ENCODE measurements at places on chromosomes 5 and 9.

GRCh38 chr9:119357336-119358096, 11.7 kb downstream of the BRINP1 start:
- no peak for DNase-seq

- no peak for DNase-seq
Measured at GRCh38 chr5:145855763-145856267, 17.0 kb downstream of the GRXCR2 start.

DNA sequence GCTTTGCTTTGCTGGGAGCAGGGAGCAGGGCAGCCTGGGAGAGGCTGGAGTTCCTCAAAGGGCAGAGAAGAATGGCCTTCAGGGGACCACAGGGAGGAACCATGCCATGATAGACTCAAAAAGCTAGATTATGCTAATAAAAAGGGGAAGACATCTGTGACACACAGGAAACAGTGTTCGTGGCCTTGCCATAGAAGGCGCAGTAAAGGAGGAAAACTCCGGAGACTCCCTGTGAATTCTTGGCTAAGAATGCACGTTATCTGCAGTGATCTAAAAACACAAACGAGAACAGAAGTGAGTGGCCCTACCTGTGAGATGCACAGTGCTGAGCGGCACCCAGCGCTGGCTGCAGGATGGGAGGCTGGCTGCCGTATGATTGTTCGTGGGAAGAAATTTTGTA, 15.9 kb upstream of the LTC4S start:
- no peak for DNase-seq

DNA sequence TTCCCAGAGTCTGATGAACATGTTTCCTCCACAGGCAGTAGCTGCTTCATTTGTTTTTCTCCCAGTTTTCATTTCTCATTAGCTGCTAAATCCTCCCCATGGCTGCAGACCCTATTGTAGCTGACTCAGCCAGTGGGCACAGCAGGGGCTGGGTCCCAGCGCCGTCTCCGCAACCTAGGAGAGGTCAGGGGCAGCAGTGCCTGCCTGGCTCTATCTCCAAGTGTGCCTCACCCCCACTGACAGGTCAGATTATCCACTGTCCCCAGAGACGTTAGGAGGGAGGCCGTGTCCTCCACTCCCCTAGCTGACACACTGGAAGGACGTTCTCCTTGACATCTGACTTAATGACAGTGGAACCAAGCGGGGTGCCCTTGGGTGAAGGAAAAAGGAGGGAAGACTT, 31.1 kb downstream of the KCNIP1 start:
- no peak for DNase-seq

DNA sequence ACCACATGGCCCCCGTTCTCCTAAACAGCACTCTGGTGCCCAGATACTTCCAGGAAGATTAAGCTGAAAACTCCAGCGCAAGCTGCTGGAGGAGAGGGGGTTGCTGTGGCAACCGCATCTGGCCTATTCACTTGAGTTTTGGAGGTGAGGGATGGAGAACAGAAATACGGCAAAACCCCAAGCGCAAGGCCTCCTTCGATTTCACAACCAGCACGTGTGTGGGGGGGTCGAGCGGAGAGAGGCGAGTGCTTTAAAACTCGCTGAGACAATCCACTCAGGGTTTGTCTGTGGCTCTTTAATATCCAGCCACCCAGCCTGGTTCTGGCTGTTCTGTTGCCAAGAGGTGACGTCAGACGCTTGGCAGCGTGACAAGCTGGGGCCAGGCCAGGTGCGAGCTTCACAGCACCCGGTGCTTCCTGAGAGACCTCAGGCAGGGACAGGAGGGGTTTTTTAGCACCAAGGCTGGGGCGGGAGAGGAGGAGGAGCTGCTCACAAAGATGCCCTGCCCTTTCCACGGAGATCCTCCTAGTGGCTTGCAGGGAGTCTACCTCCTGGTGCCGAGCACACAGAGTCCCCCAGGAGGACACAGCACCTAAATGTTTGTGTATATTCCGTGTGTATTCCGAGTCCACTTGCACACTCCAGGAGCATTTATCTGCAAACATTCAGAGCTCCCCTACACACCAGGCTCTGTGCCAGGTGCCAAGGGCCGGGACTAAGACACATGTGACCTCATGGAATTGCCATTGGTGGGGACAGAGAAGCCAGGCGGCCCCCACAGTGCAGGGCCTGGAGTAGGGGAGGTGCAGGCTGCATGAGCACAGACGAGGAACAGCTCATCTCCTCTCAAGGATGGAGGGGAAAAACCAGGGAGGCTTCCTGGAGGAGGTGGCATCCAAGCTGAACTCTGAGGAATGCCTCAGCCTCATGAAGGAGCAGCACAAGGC, 194.6 kb downstream of the OLFM1 start:
- no peak for DNase-seq

GRCh38 chr5:163565931-163566608, 60.7 kb downstream of the MAT2B start:
- no peak for DNase-seq

- no peak for DNase-seq
Measured at GRCh38 chr9:121222524-121223171, 21.0 kb upstream of the RAB14 start.

DNA sequence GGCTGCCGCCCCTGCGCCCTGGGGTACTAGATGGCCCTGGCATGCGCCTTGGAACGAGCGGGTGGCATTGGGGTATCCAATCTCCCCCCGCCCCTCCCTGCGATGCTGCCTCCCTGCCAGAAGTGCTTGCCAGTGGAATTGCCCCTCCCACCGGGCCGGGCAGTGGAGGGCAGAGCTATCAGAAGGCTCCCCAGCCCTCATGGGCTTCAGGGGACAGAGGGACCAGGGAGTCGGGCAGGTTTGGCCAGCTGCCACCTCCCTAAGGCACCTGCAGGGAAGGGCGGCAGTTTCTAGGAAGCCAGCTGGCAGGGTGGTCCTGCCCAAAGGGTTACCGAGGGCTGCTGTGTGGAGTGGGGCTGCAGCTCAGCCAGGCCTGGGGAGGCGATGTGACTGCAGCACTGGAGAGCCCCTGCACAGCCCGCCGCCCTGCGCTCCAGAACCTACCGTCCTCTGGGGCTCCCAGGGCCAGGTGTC, 52.8 kb upstream of the EGFL7 start:
- DNase-seq, result no peak

- DNase-seq, result no peak
Measured at GRCh38 chr9:124869466-124869985, 7.6 kb downstream of the ARPC5L start.

- no peak for DNase-seq
Measured at GRCh38 chr5:82106756-82107155, 134.9 kb downstream of the ATG10 start.

DNA sequence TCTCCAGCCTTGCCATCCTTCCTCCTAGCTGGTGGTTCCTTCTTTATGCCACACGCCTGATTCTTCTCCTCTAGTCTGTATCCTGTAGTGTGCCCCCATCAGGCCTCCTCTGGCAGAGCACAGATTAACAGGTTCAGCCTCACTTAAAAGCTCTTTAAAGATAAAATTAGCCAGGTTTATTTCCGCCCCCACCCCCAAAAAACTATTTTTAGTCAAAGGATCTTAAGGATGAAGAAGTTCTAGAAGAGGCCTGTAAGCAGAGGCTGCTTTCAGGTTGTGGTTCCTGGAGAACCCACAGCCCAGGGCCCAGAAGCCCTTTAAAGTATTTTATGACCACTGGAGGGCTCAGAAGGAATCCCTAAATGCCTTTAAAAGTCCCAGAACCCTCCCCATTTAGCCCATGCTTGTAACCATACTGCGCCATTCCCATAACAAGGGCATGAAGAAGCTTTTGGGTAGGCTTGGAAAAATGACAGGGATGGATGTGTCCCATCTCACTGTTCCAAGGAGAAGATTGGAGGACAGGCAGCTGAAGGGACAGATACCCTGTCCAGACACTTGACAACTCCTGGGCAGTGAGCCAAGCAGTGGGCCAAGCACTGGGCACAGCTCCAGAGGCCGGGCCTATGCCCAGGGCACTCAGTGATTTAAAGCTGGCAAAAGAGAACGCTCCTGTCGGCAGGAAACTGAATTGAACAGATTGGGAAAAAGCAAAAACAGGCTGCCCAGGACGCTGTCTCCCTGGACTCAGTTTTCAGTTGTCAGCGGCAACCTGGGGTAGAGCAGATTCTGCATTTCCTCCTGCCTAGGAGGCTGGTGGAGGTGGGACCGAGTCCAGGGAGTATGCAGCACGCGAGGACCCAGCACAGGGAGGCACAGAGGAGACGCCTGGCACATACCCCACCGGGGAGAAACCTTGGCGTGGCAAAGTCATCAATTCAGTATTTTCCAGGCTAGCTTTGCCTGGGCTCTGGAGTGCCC, 106.3 kb upstream of the SSBP2 start:
- DNase-seq, result no peak

DNA sequence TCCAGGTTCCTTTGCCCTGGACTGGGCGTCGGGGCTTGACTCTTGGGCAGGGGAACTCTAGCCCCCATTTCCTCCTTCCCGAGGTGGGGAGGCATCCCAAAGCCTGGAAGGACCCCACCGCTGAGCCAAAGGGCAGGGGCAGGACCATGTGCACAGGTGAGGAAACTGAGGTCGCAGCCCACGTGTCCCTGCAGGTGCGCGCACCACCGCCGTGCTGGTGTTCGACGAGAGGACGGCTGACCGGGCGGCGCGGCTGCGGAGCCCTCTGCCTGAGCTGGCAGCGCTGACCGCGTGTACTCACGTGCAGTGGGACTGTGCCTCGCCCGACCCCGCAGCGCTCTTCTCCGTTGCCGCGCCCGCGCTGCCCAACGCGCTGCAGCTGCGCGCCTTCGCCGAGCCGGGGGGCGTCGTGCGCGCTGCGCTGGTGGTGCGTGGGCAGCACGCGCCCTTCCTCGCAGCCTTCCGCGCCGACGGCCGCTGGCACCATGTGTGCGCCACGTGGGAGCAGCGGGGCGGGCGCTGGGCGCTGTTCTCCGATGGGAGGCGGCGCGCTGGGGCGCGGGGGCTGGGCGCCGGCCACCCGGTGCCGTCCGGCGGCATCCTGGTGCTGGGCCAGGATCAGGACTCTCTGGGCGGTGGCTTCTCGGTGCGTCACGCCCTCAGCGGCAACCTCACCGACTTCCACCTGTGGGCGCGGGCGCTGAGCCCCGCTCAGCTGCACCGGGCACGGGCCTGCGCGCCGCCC, 2.8 kb downstream of the ADGRD2 start:
- DNase-seq, result no peak

DNA sequence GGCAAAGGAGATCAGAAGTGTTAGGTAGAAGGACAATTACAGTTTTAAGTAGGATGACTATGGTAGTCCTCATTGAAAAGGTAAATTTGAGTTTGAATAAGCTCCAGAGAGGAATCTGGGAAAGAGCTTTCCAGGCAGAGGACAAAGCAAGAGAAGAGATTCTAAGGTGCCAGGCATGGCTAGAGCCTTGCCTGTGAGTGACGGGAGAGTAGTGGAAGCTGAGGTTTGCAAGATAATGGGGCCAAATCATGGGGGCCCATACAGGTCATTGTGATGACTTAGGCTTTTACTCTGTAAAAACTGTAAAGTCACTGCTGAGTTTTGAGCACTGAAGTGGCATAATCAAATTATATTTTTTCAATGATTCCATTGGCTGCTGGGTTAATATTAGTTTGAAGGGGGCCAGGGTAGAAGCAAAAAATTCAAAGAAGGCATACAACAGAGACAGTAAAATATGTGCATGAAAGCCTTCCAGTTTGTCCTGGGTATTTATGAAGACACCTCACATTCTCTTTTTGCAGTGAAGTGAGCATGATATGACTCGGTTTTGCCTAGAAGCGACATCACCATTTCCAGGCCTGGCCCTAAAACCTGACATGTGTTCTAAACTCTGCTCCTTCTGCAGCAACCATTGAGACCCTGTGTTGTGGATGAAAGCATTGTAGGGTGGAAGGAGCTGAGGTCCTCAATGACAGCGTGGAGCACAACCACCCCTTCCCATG, 279.8 kb upstream of the TNC start:
- no peak for DNase-seq

DNA sequence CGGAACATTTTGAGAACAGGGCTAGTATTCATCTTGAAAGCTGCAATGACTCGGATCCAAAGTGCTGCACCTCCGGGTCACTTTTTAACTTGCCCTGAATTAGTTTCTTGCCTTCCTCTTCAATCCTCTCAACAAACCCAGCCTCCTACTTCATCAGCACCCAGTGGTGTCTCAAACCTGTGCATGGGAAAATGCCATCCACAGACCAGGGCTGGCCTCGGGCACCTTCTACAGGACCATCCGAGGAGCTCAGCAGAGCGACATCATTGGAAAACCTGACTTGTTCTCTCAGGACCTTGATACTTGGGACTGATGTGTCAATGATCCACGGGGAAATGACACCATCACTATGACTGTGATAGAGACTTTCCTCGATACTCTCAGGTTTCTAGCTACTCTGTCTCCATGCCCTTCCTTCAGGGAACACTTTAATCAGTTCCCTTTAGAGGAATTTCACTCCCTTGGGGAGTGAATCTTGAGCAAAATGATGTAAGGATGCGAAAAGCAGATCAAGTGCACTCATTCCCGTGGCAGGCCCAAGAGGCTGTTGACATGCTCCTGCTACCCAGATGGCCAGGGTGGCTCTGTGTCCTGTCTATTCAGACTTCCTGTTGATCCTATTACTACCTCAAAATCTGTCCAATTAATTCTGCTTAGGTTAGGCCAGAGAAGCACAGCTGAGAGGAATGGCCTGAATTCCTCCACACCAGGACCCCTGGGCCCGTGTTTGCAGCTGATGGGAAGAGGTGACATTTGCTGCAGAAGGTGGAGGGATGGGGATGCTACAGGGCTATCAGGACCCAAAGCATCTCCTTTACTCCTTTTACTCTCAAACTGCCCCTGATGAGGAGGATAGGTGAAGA, 96.5 kb upstream of the SLC25A48 start:
- no peak for DNase-seq

DNA sequence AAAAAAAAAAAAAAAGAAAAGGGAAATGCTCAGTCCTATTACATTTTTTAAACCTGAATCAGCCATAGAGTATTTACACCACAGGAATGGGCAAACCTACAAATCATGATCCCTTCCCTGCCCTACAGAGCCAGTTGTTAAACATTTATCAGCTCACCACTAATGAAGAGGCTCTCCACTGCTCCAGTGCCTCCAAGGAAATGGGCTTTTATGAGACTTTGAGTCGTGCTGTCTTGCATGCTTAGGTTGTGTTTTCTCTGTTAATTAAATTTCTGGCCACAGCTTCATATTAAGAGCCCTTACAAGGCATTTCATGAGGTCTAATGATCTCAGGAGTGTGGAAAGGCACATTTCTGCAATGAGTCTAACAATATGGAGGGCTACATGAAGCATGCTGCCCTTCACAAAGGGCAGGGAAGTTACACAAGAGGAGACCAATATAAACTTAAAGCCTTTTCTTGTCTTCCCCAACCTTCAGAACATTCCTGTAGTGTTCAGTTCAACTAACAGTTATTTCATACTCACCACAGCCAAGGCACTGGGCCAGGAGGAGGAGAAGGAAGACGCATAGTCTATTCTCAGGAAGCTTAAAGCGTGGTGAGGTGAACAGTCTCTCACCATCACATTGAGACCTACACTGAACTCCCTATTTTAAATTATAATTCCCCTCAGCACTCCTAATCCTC, 140.1 kb upstream of the ABCA1 start:
- DNase-seq, result no peak

DNA sequence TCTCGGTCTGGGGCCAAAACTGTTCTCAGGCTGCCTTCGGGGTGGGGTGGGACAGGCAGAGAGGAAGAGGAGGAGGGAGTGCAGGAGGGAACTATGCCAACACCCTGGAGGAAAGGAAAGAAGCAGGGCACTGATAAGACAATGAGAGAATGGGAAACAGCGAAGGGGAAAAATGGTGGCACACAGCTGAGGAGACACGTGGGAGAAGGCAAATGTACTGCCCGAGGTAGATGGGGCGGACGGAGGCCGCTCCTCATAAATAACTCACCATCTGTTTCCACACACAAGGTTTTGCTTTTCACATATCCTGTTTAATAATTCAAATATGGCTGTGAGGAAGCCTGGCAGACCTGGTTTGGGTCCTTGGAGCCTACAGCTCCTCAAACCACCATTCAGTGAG, 148.2 kb upstream of the LRRTM2 start:
- no peak for DNase-seq
